ENCODE measurements at places on chromosomes 16 and 17.

- peak; percentile 95 for DNase-seq
These were observed at the start of gene DYNLRB2 for GRCh38 chr16:80540516-80541305. TSS of gene DYNLRB2 (plus strand) at chr16:80540993. CDS start at chr16:80541077, 84 bp downstream.

DNA sequence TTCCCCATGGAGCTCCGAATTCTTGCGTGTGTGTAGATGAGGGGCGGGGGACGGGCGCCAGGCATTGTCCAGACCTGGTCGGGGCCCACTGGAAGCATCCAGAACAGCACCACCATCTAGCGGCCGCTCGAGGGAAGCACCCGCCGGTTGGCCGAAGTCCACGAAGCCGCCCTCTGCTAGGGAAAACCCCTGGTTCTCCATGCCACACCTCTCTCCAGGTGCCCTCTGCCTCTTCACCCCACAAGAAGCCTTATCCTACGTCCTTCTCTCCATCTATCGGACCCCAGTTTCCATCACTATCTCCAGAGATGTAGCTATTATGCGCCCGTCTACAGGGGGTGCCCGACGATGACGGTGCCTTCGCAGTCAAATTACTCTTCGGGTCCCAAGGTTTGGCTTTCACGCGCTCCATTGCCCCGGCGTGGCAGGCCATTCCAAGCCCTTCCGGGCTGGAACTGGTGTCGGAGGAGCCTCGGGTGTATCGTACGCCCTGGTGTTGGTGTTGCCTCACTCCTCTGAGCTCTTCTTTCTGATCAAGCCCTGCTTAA, 617 bp upstream of the SENP3 start:
- peak; percentile 92 for DNase-seq

DNA sequence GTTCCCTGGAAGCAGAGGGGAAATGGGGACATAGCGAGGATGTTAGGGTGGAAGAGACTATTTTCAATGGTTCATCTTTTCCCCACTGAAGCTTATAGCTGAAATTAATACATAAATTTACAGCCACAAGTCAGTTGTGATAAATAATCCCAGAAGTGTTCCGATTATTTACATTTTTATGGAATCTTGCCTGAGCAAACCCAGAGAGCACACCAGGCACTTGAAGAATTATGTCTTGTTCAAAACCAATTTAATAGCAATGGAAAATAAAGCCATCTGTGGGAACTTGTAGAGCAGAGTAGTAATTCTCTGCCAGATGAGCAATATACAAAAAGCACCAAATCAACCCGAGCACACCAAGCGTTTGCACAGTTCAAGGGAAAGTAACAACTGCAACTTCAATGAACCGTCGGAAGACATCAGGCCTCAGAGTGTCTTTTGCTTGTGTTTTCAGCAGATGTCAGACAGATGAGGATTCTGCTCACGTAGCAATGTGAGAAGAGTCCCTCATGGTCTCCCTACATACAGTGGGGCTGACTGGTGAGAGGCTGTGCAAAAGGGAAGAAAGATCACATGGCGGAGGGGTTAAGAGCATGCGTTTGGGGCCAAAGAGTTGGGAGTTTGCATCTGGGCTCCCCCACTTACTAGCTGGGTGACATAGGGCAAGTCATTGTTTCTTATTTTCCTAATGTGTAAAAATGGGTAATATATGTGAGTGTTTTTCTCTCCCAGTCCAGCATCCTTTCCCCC, 148.7 kb upstream of the HS3ST2 start:
- DNase-seq: no peak

DNA sequence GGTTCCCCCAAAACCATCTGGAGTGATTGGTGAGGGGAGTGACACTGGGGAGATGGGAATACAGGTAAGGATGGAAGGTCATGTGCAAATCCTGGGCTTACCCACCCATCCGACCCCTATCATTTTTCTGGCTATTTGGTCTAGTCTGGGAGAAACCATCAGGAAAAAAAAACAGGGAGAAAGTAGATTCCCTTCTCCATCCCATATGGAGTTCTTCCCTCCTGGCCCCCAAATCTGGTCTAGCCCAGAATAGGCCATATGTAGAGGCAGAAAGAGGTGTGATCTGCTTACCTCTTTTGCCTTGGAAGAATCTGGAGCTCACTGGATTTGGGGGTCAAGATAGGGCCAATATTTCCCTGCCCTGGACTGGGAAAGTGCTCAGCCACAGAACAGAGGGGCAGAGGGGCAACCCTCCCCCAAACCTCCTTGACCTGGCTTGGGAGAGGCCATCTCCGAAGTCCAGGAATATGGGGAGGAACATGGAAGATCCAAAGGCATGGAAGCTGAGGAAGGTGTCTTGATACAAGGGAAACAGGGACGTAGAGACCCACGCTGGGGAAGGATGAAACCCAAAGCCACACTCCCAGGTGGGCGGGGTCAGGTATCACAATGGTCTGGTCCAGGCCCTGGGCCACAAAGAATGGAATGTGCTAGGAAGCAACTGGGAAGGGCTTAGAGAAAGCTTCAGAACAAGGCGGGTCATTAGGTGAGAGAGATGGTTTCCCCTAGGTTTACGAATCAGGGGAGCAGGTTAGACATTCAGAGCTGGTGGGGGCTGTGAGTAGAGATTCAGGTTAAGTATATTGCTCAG, 16.2 kb downstream of the CHRNB1 start:
- DNase-seq: no peak

GRCh38 chr16:57297856-57298255, 13.4 kb upstream of the PLLP start:
- no peak for DNase-seq

DNA sequence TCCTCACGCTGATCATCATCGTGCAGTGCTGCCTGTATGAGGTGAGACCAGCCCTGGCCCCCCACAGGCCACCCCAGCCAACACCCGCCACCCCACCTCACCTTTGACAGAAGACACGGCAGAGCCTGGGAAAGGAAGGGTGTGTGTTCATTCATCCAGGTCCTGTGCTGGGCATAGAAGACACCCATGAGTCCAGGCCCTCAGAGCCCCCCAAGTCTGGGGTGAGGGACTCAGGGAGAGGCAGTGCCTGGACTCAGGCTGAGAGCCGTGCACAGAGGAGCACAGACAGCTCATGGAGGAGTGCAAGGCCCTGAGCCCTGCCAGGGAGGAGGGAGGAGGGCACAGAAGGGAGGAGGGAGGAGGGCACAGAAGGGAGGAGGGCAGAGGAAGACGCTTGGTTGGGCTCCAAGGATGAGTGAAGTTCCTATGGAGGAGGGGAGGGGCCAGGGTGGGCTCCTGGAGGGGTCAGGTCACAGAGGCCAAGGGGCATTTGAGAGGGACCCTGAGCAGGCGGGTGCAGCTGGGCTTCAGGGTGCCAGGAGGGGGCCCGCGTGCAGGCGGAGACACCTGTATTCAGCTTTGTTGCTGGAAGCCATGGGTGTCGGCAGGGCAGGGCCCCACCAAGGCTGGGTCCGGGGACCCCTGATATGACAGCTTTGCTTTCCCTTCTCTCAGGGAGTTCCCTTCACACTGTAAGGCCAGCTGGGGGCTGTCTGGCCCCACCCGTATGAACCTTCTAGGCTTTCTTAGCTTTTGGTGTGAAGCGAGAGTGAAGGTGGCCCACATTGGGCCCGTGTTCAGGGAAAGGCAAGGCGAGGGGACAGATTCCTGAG, 11.4 kb downstream of the TAX1BP3 start:
- DNase-seq: no peak

Data from AG08396 (cell line).